Chondrocyte (in vitro differentiated cells): ENCODE measurements at places on chromosomes 1 and 21. TPM values are rescaled to one million over a fixed set of nuclear protein-coding genes. Genes with fewer than 3 reads are reported as not detected.

DNA sequence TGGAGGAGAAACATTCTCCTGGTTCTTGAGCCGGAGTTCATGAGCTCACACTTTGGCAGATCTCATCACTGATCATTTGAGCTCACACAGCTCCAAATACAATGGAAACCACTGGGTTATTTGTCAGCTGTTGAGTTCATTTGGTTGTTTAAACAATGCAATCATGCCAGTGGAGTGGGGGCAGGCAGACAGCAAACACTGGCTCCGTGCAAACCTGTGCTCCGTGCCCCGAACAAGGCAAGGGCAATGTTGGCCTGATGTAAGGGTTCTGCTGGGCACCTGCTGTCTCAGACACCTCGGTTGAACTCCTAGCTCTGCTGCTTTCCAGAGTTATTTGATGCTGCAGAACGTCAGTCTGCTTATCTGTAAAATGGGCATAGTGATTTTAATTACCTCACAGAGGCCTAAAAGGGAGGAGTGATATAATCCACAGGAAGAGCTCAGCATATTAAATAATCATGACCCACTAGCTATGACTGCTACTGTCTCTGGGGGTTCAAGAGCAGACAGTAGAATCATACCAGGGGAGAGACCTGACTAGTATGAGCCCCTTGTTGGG, 20.0 kb upstream of the CLIC6 start:
- DNase-seq = no peak
- H3K36me3 ChIP-seq = no peaks in the 10 kb centered on the region
- H3K27ac ChIP-seq = no peak overlapping the region
- H3K4me3 ChIP-seq = no peak overlapping the region

DNA sequence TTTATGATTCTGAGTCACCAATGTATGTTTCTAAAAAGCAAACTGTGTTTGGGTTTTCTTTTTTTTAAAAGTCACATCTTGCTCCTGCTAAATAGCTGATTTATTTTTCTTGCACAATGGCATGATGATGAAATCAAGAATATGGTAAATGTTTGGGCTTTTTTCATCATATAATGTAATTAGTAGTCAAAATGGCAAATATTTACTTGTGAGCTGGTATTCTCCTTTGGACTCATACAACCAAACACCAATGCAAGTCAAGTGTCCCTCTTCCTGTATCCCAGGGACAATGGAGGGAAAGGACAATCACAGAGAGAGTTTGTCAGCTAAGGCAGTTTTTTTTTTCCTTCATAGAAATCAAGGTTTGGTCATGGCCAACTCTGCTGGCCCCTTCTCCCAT, 94.6 kb upstream of the RALGPS2 start:
- H3K4me1 ChIP-seq = peaks cover 31% of the 10 kb centered on the region
- no peak for DNase-seq
- H3K27me3 ChIP-seq = no peaks in the 10 kb centered on the region
- H3K27ac ChIP-seq = no peak overlapping the region

The RNU1-2 gene
- total RNA-seq = 1,438 to 1,620 TPM (median 1,579 TPM) in 3 replicates

The SPRR3 gene
- total RNA-seq = not detected in 3 replicates
